ENCODE measurements at places on chromosomes 13 and 19.
A peak's percentile ranks its signal among the peaks of the same experiment; 100 is the strongest.

GRCh38 chr13:47372751-47373150 is 475.9 kb upstream of the HTR2A start:
- no peak for DNase-seq

- no peak for DNase-seq
Observed at GRCh38 chr19:37309834-37310575, 60.9 kb upstream of the ZNF527 start.

DNA sequence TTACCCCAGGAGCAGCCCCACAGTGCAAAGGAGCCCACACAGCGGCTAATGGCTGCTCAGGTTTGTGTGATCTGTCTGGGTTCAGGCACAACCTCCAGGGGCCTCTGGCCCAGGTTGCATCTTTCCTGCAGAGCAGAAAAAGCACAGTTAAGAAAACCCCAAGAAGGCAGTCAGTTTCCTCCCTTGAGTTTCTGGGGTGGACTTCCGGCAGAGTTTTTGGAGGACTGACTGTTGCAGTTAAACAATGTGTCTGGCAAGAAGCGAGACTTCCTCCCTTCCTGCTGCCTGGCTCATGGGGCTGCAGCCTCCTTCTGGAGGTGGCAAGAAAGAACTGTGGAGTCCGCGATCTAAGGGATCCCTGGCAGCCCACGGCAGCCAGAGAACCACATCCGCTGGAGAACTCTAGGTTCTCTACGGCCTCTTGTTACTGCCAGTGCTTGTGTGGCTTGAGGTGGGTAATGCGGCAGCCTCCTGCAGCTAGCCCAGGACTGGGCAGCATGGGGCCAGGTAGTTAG is 114.4 kb downstream of the ZDHHC20 start:
- no peak for DNase-seq

GRCh38 chr19:13872695-13873389 is 4.1 kb upstream of the NANOS3 start:
- DNase-seq, result no peak

DNA sequence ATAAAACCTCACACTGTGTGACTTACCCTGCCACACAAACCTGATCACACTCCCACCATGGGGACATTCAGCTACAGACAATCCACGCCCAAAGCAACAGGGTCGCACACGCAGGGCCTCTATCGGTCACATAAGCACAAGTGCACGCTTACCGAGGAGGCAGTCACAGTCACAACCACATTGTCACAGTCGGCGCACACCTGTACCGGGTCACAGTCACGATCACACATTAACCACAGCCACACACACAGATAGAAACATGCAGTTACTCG is 579 bp downstream of the ZNF566 start:
- peak; percentile 38 for DNase-seq

GRCh38 chr13:41562083-41562482 is 104.7 kb downstream of the RGCC start:
- peak; percentile 61 for DNase-seq

DNA sequence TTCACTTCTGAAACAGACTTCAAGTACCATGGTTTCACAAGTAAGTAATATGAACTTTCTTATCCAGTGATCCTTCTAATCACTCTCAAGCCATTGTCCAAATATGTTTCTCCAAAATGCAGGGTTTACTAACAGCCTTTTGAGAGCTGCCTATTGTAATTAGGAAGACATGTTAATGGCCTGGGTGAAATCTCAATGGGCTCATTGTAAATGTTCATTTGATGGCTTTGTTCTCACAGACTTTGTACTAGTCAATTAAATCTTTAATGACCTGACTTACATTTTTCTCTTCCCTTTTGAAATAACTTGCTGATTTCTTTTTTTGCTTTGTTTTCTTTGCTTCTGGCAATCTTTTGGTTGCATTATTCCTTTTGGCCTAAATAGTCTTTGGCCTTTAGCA is 444.8 kb downstream of the LIG4 start:
- DNase-seq, result no peak

DNA sequence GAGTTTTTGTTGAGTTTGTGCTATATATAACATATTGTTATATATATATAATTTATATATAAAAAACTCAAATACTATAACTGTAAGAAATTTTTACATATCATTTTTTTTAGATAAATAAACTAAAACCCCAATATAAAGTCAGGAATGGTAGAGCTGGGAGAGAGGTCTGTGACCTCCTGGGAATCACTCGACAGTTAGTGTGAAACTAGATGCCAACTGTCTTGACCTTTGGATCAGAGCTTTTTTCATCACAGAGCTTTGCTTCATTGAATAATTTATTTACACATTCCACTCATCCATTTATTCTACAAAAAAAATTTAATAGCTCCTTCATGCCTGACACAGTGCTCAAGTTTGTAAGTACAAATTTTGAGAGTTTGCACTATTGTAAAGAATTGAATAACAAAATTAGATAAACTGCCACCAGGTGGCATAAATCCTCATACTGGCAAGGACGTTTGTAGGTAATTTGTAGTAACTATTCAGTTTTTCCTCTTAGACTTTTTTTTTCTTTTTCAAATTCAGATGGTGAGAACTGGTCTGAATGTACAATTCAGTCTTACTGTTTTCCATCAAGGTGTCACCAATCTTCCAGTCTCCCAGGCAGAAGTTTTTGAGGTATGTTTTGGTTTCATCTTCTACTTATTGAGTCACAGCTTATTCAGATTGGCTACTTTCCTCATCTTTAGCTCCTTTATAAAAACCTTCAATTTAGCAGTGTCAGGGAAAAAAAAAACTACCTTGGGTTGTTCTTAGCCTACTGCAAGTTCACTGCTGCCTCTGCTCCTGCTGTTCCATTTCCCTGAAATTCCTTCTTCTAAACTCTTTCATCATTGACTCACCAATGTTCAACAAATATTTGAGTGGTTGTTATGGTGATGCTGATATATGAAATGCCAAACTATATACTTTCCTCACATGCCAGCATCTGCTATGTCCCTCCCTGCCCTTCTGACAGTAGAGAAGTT is 28.7 kb downstream of the LACC1 start:
- DNase-seq, result no peak

GRCh38 chr13:81017513-81018152 is 676.7 kb upstream of the SPRY2 start:
- no peak for DNase-seq

GRCh38 chr13:71874458-71874857 is 7.5 kb upstream of the DACH1 start:
- DNase-seq, result no peak

DNA sequence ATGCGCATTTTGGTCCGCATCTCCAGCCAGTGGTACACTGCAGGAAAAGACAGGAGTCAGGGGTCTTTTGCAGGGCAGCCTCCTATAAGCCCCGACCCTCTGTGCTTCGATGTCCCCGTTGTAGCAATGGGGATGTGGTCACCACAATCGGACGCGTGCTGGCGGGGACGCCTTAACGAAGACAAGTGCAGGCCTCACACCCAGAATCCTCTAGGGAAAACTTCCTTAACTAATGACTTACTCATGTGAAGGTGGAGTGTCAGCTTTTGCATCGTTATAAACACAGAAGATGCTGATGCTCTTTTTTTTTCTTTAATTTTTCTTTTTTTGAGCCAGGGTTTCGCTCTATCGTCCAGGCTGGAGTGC is 22.1 kb downstream of the VASP start:
- no peak for DNase-seq

GRCh38 chr13:112066624-112067004 is 335 bp upstream of the SOX1 start:
- peak; percentile 79 for DNase-seq

DNA sequence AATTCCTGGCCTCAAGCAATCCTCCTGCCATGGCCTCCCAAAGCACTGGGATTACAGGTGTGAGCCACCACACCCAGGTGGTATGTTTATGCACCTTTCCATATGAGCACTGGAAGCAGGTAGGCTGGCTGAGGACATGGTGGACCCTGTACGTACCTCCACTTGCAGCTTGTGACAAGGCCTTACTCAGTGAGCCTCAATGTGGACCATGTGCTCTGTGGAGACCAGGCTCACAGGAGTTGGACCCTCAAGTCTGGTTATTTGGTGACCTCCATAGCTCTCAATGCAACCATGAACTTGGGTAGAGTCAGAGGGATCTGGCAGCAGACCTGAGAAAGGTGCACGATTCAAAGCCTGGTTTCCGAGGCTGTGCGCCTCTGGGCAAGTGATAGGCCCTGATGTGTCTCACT is 5.5 kb downstream of the ACP4 start:
- DNase-seq, result no peak

GRCh38 chr13:105144936-105145335 is 1390.5 kb downstream of the EFNB2 start:
- DNase-seq, result no peak

DNA sequence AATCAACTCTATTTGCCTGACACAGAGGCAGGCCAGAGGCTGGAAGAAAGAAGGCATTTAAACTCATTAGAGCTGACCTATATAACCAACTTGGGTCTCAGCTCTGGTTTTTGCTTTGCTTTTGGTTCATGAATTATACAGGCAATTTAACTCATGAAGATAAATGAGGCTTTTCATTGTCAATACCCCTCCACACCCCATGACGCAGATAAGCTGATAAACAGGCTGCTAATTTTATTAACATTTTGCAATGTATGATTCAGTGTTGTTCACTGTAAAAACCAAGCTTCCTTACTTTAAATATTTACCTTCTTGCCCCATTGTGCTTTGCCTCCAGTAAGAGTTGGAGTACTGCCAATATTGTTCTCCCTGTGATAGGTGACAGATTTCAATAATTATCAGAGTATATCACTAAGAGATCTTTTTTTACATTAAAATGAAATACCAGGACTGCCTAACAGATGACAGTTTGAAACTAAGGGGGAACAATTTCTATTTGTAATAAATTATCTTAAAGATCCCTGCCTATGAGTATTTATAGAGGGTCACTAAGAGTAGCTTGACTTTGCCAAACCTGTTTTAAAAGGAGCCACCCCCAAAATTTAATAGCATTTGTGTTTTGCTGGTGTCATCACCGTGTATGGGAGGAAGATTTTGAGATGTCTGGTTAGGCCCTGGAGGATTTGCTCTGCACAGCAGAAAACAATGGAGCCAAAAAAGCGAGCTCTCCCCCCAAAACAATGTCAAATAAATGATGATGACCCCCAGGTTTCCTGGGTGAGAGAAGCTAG is 472.7 kb upstream of the NBEA start:
- DNase-seq, result no peak
